T-helper 2 cell treated with Interferon-gamma antibody and Interleukin-4, amounts not matched to agents 5 μg/mL and 100 μg/mL, for 36 hours (primary cell): ENCODE measurements at places on chromosomes 5 and 9.

GRCh38 chr9:107239474-107239873 is 43.6 kb upstream of the RAD23B start:
- no peak for DNase-seq

DNA sequence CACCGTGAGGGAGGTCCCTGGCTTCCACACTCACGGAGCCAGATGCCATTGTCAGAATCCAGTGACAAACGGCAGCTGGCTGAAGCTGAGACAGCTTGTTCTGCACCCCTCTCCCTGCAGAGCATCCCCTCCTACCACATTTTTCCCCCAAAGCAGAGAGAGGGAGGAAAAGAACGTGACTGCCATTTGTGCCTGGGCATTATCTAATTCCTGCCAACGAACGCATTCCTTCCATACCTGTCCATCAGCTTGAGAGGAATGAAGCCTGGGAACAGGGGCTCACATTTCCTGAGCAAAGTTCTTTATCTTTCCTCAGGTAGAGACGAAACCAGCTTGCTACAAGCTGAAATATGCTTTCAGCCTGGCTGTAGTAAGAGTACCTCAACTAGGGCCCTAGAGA is 175.4 kb downstream of the SLIT3 start:
- no peak for DNase-seq

DNA sequence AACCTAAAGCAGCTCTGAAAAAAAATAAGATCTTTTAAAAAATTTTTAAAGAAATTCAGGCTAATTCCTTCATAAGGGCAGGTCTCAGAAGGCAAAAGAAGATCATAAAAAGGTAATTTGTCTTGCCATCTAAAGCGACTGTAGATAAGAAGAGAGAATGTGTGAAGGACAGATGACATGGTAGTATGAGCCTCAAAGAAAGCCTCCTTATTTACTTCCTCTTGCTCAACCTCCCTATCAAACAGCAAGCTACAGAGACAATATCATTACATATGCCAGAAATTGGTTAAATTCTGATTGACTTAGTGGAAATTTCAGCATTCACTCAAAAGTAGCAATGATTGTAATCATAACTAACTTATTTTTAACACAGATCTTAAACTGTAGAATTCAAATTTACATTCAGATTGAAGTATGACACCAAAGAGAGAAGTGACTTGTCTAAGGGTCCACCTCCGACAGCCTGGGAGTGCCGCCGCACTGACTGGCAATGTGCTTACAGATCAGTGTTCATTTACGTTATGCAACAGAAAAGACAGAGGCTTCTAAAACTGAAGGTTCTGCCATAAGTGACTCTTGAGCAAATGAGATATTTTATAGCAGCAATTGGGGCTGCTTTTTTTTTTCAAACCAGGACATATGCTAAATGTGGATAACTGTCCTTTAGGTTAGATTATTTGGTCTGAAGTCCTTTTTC is 132.0 kb downstream of the CEMIP2 start:
- DNase-seq = no peak

- DNase-seq = peak; percentile 15
These were observed 138.4 kb upstream of the ZNF618 start for GRCh38 chr9:113737517-113738271.

- no peak for DNase-seq
These were observed 230.2 kb downstream of the TENT4A start for GRCh38 chr5:6943197-6944112.

DNA sequence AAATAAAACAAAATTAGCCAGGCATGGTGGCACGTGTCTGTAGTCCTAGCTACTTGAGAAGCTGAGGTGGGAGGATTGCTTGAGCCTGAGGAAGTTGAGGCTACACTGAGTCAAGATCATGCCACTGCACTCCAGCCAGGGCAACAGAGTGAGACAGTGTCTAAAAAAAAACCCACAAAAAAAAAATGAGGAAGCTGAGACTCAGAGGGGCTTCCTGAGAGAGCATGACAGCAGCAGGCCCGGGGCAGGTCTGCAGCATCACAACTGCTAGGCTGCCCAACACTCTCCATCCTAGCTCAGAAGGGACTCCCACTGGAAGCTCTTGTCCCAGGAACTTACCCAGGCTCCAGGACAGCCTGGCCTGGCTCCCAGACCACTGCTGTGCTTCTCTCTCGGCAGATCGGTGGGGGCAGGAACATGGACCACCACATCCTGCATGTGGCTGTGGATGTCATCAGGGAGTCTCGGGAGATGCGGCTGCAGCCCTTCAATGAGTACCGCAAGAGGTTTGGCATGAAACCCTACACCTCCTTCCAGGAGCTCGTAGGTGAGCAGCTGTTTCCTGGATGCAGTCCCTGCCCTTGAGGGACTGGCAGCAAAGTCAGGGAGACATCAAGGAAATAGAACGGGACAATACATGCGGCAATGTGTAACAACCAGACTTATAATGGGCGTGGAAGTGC is 19.1 kb downstream of the PTGS1 start:
- DNase-seq = no peak

- DNase-seq = no peak
These were observed 5.5 kb downstream of the TTLL11 start for GRCh38 chr9:122087406-122088200.

DNA sequence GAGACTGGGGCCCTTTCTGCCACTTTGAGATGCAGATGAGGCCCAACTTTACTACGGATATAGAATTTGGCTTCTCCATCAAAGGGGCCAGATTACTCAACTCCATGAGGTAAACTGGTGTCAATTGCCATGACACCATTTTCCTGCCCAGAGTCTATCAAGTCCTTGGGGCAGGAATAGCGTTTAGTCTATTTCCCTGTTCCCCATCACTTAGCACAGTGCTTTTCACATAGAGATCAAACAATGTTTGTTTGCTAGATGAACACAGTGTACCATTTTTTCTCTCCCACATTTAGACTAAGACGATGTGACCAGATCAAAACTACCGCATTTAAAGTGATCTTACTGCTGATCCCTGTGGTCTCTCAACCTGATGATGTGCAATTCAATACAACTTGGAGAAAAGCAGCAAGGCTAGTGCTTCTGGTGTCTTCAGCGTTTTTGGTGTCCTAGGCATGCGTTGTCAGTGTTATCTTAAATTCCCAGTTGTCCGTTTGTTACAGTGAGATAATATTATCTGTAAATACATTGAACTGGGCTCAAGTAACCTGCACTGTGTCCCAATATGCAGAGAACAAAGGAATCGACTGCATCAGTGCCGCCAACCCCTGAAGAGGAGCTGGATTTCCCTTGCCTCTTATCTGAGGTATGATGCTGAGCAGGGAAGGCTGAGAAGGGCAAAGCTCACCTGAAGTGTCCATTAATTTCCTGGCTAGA is 446.2 kb downstream of the PLK2 start:
- no peak for DNase-seq

- no peak for DNase-seq
These were observed 39.7 kb upstream of the SPRY4 start for GRCh38 chr5:142364251-142365145.

- DNase-seq = no peak
These were observed 45.5 kb downstream of the IARS1 start for GRCh38 chr9:92247981-92248380.

DNA sequence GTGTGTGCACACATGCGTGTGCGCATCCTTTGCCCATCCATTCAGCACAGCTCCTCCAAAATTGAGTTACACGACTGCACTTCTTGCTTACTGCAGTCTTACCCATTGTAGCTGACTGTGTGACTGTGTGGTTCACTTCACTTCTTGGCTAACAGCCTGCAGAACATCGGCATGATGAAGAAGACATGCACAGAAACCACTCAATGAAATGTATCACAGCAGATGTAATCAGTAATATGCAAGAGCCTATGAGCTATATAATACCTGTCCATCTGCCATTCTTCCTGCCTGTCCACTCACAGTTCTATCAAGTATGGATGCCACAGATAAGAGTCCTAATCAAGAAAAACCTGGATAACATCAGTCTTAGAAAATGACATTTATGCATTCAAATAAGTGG is 83.9 kb downstream of the TRPM3 start:
- DNase-seq = no peak

DNA sequence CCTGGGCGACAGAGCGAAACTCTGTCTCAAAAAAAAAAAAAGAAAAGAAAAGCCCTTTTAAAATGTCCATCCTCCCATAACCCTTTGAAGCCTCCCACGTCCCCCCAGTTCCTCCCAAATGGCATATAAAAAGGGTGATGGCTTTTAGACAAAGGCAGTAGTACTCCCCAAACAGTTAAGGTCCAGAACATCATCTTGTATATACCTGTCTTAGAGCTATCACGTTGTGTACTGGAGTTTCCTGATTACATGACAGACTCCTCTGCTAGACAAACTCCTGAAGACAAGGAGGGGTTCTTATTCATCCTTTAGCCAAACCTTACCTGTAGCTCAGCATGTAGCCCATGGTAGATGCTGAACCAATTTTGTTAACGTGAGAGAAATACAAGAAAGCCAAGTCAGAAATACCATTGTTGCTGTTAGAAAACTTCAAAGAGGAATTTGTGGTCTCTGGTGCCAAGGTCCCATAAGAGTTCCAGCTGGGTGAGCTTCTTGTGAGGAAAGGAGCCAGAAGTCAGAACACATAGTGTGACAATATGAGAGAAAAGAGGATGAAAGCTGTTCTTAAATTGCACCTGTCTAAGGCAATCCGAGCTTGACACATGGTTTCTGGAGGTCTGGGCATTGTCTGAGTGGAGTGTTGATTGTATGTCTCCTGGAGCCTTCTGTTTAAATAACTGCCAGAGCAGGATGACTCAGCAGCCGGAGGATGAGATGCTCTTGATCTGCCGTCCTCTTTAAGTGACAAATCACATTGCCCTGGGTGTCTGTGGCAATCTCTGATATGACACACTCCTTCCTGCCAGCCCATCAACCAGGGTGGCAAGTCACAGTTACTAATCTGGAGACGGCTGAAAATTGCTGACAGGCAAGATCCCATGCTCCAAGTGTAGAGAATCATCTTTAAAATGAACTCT is 69.1 kb downstream of the ARRDC3 start:
- DNase-seq = peak; percentile 89

- no peak for DNase-seq
These were observed 10.3 kb upstream of the GLE1 start for GRCh38 chr9:128494108-128494745.

DNA sequence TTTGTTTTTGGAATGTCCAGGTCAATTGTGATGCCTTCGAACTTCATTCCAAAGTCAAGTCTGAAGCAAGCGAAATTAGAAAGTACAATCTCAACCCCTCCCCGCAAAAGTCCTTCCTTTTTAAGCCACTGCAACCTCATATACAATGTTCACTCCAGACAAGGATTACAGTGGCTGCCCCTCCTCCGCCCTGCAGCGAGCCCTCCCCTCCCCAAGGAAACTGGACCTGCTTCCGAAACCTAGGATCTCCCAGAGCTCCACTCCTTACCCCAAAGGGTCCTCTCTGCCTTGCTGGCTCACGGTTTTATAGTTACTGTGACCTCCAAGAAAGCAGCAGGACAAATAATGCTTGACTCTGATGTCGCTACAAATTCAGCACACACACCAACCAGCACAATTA is 10.4 kb downstream of the LRRC14B start:
- DNase-seq = no peak

- no peak for DNase-seq
These were observed 96.0 kb upstream of the PHF24 start for GRCh38 chr9:34862043-34862442.

GRCh38 chr5:179488975-179489374 is 61.4 kb upstream of the RUFY1 start:
- DNase-seq = no peak

GRCh38 chr5:74294231-74294705 is 346.3 kb downstream of the ENC1 start:
- no peak for DNase-seq

DNA sequence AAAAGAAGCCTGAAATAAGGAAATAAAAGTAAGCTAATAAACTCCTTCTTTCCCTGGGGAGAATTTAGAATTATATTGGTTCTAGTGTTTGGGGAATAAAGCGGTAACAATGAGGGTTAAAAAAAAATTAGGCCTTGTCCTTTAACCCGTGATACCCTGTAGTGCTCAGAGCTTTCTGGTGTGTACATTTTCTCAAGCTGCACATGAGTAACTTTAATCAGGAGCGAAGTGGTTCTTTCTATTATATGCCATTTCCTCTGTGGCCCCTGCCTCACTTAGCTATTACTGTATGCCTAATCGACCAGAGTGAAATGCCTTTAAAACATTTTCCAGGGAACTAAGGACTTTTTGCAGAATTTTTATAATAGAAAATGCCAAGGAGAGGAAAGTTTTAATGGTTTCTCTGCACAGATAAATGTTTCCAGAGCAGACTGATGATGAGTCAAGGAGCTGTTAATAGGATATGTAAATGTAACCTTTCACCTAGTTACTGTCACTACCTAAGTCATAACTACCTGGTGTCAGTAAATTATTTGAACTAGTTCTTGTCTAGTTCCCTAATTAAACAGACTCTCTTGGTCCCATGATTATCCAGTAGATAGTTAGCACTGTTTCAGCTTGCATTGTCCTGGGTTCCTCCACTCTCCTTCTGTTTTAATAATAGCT is 7.6 kb downstream of the PAM start:
- DNase-seq = no peak

DNA sequence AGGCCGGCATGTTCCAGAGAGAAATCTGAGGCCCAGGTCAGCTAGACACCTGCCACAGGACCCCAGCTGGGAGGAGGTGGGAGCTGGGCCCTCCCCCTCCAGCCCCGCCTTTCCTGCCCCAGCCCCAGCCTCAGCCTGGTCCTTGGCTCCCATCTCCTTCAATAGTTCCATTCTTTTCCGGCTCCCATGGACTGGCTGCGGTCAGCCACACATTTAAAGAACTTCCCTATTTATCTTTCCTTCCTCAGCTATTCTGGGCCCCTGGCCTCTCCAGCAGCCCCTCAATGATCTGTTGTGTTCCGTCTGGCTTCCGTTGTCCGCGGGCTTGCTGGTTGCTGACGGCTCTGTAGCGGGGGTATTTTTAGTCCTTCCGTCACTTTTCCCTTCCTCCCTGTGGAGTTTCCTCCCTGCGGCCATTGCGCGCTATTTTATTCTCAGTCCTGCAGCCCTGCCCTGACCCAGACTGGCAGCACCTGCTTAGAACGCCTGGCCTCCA is 73.8 kb downstream of the AMBP start:
- no peak for DNase-seq

GRCh38 chr9:130426467-130426773 is 18.3 kb upstream of the ASS1 start:
- no peak for DNase-seq

DNA sequence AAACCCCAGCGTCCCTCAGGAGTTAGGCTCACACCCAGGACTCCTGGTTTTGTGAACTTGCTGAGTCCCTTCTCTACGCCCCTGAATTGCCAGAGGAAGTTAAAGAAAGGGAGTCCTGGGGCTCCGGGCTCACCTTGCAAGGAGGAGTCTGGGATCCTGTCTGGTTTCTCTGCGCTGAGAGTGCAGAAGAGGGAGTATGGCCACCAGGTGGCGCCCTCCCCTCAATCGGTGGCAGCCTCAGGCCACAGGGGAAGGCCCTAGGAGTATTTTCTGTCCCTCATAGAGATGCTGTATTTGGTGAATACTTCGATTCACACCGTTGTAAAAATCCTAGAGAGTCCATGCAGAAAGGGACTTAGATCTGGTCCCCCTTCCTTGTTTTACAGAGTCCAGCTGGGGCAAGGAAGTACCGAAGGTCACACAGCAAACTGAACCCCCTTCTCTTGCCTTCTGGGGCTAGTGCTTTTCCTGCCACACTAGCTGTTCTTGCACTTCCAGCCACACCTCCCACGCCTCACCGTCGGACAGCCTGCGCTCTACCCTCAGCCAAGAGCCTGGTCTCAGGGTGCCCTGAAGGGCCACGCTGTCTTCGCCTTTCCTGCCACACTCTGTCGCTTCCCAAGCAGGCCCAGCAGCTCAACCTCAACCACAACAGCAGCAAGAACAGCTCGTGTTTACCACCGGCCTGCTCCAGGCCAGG is 10.2 kb downstream of the HAND1 start:
- DNase-seq = peak; percentile 52

GRCh38 chr5:152631221-152631620 is 226.1 kb upstream of the NMUR2 start:
- DNase-seq = no peak

- no peak for DNase-seq
These were observed 22.1 kb upstream of the GABBR2 start for GRCh38 chr9:98730871-98731270.
